ENCODE measurements at places on chromosomes 7 and 10.

DNA sequence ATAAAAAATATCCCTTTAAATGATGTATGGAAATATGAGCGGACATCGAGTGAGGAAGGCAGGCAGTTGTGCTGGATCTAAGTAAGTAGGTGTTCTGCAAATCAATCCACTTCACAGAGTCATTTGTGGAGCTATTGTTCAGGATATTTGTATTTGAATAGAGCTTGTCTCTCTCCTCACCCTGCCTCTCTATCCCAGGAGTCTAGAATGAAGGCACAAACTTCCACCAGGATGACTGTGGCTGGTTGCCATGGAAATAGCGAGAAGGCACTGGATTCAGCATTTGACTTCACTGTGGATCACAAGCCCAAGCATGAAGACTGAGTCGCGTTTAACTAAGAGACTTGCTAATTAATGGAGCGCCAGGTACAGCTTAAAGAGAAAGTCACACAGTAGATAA lies 53.2 kb downstream of the NPY start:
- DNase-seq: no peak

DNA sequence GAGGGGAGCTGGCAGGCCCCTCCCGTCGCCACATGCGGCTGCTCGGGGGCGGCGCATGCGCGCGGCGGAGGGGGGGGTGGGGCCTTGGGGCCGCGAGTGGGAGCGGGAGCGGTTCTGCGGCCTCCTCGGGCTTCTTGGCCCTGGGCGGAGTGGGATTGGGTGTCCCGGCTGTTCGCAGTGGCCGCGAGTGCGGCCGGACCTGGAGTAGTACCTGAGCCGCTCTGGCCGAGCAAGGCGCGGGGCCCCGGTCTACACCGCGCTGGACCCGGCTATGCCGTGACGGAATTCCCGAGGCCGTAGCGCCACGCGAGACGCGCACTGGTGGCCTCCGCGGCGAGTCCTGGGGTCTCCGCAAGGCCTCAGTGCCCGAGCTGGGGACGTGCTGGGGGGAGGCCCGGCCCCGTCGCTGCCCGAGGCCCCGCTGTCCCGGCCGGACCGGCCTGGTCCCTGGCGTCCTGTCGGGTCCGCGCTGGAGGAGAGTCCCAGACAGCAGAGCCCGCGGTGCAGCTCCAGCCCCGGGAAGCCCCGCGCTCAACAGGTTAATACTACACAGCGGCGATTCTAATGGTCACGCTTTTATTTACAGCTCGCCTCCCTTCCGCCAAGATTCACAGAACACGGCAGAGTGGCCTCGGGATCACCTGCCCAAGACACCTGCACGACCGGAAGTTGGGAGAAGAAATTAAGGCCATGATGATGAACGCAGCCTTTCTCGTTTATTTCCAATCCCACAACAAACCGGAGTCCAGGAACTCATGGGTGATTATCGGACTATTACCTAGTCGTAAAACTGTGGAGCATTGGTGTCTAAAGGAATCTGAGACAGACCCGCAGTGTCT lies 671 bp upstream of the PAXIP1 start:
- peak; percentile 47 for DNase-seq

GRCh38 chr10:123157210-123157609 lies 3.0 kb downstream of the BUB3 start:
- DNase-seq: no peak

GRCh38 chr7:30222515-30223215 lies 61.7 kb upstream of the ZNRF2 start:
- no peak for DNase-seq

- no peak for DNase-seq
These were observed 336.8 kb downstream of the LRRTM3 start for GRCh38 chr10:67262675-67263074.

DNA sequence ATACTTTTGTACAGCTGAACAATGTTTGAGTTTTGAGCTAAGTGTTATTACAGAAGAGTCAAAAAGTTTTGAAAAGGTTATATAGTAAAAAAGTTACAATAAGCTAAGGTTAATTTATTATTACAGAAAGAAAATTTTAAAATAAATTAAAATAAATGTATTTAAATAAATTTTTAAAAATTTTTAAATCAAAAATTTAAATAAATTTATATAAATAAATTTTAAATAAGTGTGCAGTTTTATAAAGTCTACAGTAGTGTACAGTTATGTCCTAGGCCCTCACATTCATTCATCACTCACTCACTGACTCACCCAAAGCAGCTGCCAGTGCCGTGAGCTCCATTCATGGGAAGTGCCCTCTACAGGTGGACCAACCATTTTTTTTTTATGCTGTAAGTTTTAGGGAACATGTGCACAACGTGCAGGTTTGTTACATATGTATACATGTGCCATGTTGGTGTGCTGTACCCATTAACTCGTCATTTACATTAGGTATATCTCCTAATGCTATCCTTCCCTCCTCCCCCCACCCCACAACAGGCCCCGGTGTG lies 462.9 kb upstream of the ZMIZ1 start:
- DNase-seq: no peak

DNA sequence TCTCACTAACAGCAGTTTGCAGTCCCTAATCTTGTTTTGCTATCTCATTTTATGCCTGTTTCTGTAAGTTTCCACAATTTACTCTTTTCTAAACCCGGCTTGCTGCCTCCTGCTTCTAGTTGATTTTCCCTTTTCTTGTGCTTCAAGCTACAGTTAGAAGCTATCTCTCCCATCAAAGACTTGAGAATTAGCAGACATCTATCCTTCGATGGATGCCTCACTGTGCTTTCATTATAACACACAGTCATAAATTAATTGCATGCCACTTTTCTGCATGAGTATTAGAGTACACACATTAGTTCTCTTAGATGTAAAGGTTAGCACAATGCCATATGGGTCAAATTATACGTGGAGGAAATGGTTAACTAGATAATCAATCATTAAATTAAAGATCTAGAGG lies 48.7 kb downstream of the SEMA3A start:
- no peak for DNase-seq

DNA sequence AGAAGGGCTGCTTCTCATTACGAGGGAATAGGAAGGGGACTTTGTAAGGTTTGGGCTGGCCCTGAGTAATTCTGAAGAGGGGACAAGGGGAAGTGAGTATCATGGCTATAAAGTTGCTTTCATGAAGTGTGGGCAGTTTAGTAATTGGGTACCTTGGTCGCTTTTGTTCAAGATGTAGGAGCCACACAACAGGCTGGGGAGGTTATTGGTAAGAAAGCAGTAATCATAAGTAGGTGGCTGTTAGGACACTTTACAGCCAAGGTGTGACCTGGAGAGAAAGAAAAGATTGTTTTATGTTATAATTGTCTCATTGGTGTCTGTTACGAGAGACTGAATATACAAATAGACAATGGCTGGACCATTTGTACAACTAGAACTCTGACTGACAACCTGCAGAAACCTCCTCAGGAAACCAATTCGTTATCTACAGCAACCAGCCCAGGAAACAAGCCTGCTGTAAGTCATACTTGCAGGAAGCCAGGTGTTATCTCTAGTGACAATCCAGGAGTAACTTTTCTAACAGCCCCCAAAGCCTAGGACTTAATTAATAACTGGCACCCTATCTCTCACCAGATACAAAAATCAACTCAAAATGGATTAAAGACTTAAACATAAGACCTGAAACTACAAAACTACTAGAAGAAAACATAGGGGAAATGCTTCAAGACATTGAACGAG lies 5.0 kb upstream of the CCM2 start:
- DNase-seq: no peak

DNA sequence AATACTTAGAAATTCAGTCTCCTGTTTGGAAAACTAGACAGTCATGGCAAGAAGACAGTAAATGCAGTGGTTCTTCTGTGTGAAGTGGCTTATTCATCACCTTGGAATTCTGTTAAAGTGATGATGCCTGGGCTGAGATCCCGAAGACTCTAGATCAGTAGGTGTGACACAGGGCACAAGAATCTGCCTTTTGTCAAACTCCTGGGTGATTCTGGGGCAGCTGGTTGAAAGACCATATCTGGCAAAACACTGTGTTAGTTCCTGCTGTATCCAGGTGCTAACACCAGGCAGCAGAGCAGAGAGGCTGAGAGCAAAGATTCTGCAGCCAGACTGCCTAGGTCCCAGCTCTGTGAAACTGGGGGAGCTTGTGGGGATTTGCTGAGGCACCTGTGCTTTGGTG lies 26.5 kb downstream of the MRC1 start:
- no peak for DNase-seq

GRCh38 chr10:114297136-114297705 lies 58.2 kb downstream of the VWA2 start:
- DNase-seq: no peak

- no peak for DNase-seq
These were observed 38.3 kb upstream of the YAE1 start for GRCh38 chr7:39527951-39528350.

GRCh38 chr10:61417661-61418060 lies 35.5 kb downstream of the TMEM26 start:
- no peak for DNase-seq

DNA sequence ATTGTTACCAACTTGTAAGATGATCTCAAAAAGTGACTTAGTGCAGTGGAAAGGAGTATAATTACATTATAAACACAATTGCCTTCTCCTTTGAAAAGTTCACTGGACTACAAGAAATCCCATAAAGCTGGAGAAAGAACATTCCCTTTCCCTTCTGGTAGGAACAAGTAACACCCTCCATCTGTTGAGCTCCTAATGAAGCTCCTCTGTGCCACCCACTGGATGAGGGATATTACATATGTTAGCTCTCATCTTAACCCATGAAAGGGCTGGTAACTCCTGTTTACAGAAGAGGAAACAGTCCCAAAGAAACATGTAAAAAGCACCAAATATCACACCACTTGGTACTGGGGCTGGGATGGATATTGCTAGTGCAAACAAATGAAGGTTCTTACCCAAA lies 8.1 kb downstream of the PGAM1 start:
- DNase-seq: no peak

DNA sequence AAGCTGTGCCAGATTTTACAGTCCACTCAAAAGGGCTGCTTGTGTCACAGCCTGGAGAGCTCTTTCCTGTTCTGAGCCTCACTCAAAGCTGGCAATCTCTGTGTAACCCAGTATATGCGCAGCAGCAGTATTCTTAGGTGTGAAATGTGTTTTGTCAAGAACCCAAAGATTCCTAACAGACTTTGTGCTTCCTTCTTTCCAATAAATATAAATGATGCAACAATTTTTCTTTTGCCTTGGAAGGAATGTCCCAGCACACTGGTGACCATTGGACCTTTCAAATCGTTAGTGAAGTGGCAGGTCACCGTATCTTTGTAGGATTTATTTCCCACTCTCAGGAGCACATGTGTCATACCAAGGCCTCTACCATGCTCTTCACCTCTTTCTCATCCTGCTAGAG lies 5.6 kb upstream of the ZC3HAV1 start:
- DNase-seq: no peak

- no peak for DNase-seq
These were observed 82.7 kb downstream of the CNOT4 start for GRCh38 chr7:135427166-135427565.

- DNase-seq: no peak
These were observed 10.4 kb downstream of the RNF133 start for GRCh38 chr7:122688400-122688998.

GRCh38 chr7:28580665-28581064 lies 168.3 kb downstream of the CREB5 start:
- no peak for DNase-seq

- no peak for DNase-seq
These were observed 38.8 kb downstream of the TBXAS1 start for GRCh38 chr7:139867847-139868246.

DNA sequence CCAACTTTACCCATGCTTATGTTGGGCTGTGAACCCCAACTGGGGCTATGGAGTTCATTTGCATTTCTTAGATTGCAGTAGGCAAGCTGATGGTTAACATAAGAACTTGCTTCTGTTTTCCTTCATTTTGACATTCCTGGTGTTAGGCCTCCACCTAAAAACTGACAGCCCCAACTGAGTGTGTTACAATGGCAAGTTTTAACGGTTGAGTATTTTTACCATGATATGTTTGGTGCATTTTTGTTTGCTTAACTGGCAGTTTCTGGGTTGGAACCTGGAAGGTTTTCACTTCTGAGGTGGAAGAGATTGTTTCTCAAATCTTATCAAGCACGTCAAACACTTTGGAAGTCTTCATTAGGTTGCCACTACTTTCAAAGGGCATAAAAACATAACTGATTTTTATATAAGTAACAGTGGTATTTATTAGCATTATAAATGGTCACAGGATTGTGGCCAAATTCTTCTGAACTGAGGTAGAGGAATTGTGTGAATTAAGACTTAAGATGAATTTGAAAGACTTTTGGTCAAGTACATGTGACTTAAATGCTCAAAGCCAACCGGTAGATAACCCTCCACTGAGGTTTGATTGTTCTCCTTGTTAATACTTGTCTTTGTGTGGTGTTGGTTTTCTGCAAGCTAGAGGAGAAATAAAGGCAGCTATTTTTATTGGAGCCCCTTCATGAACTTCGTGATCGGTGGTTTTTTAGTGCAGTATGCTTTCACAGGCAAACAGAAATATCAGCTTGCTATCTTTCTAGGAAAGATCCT lies 2.8 kb downstream of the BMI1 start:
- DNase-seq: no peak

DNA sequence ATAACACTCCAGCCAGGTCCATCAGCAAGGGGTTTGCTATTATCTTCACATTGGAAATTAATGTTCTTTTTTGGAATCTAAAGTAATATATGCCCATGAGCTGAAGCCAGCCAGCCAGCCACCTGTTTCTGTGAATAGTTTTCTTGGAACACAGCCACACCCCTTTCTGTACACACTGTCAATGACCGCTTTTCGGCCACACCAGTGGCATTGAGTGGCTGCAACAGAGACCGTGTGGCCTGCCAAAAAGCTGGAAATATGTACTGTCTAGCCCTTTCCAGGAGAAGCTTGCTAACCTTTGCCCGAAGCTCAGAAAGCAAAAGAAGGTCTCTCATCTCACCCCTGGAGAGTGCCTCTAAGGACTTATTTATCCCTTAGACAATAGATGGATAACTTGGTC lies 98.5 kb upstream of the NPS start:
- no peak for DNase-seq

- no peak for DNase-seq
These were observed 127.0 kb downstream of the SRPK2 start for GRCh38 chr7:105261689-105262088.
